IPS DF 19.7 (cell line): ENCODE measurements at places on chromosomes 6 and 20.

GRCh38 chr6:32857156-32857891, 3.3 kb downstream of the PSMB9 start:
- no peak for DNase-seq

DNA sequence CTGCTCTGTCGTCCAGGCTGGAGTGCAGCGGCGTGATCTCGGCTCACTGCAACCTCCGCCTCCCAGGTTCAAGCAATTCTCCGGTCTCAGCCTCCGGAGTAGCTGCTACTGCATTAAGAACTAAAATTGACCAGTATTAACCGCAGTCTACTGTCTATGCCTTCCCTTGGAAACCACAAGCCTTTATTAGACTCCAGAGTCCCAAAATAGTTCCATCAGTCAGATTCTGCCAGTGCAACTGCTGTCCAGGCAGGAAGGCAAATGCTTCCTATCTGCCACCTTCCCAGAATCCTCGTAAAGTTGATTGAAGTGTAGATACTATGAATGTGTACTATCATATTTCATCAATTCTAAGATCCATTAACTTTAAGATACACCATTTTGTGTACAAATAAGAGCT, 16.7 kb downstream of the KAT14 start:
- no peak for DNase-seq

DNA sequence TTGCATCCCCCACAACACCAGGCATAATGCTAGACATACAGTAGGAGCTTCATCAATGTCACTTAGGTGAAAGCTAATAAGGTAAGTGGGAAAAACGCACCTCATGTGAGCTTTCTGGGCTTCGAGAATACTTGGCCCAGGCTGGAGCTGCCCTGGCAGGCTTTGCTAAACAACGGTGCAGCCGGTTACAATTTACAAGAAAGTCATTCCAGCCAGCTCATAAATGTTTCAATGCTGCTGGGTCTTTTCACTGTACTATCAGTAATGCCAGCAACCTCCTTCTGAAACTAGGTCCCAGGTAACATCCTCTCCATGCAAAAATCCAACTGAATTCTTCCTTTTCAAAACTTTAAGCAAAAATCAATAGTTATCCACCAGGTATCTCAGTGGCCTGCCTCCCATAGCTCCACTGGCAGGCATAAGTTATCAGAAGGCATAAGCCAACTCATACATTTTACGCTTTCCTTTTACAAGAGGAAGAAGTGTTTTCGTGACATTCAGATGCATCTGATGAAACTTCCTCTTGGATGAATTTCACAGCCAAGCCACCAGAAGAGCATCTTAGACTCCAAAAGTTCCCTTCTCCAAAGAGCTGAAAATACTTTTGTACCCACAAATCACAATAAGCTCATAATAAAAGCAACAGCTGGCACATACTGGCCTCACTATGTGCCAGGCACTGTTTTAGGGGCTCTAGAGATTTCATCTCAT, 56.3 kb downstream of the RTN4IP1 start:
- DNase-seq, result no peak

GRCh38 chr6:35025232-35026188, 115.6 kb downstream of the TCP11 start:
- no peak for DNase-seq

- no peak for DNase-seq
Observed at GRCh38 chr6:98486057-98486456, 348.3 kb upstream of the POU3F2 start.

- no peak for DNase-seq
Observed at GRCh38 chr6:161890133-161890831, 616.4 kb upstream of the AGPAT4 start.

- DNase-seq, result no peak
Observed at GRCh38 chr6:45132059-45132458, 196.1 kb upstream of the RUNX2 start.

- no peak for DNase-seq
Observed at GRCh38 chr6:127202676-127203075, 64.0 kb upstream of the RNF146 start.

DNA sequence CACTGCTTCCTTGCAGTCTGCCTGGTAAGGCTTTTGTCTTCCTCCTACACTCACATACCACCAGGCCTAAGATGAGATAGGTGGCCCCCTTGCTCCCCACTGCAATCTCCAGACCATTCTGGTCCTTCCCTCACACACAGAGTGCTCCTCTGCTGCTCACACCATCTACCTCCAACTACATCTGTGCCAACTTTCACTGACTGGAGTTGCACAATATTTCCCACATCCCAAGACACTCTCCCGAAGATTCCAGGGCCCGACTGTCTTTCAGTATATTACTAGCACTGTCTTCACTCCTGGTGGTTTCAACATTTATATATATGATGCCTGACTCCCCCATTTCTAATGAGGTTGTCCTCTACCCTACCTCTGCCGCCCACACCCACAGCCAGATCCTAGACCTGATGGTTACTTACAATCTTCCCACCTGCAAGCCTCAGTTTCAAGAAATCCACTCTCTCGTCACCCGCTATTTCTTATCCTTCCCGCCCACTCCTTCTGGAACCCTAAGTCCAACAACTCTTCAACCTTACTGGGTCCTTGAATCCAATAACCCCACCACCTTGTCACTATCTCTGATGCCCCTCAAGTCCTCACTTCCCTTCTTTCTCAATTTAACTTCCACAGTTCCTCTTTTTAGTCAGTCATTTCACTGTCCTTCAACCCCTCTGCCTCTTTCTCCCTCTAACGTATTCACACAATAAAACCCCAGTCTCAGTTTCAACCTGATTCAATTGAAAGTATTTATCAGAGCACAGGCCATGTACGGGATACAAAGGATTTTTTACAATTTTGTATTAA, 21.6 kb downstream of the RALGAPA2 start:
- DNase-seq, result no peak

- DNase-seq, result peak; percentile 48
Observed at GRCh38 chr6:158793432-158793831, 25.7 kb downstream of the EZR start.

DNA sequence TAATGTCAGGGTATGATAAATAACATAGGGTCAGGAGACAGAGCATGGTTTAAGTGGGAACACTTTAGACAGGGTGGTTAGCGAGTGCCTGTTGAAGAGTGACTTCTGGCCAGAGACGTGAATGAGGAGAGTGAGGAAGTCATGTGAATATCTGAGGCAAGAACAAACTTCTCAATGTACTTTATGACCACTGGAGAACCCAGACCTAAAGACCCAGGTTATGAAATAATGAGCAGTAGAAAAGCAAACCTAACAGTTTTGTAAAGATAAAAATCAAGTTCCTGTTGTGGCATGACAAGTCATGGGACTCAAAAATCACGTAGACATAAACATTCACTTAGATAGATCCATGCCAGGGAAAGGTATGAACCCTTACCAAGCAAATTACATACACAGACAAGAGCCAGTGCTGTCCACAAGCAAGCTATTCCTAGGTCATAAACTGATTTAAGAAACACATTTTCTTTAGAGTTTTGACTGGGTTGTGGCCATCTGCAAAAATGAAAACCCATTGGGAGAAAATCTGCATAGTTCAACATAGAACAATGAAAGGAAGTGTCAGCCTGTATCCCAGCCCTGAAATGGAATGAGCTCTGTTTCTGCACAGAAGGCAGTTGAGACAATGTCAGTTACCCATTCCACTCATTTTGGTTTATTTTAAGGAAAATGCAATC, 2.2 kb upstream of the MYCT1 start:
- DNase-seq, result no peak

GRCh38 chr6:37654727-37655500, 42.8 kb downstream of the MDGA1 start:
- DNase-seq, result no peak

DNA sequence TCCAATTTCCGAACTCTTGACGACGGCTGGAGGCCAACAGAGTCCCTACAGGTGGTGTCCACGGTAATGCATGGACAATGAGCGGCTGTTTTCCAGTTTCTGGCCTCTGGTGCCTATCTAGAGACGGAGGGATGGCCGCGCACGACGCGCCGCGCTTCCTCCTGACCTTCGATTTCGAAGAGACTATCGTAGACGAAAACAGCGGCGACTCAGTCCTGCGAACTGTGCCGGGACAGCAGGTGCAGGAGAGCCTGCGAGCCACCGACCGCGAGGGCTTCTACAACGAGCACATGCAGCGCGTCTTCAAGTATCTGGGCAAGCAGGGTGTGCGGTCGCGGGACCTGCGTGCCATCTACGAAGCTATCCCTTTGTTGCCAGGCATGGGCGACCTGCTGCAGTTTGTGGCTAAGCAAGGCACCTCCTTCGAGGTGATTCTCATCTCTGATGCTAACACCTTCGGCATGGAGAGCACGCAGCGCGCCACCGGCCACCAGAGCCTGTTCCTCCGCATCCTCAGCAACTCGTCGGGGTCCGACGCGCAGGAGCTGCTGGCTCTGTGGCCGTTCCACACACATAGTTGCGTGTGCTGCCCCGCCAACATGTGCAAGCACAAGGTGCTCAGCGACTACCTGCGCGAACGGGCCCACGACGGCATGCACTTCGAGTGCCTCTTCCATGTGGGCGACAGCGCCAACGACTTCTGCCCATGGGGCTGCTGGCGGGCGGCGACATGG, 169.4 kb downstream of the CDK19 start:
- DNase-seq, result no peak

GRCh38 chr6:138310294-138310693, 67.4 kb upstream of the SMIM28 start:
- DNase-seq, result no peak

- DNase-seq, result no peak
Observed at GRCh38 chr20:3106658-3107463, 22.3 kb upstream of the AVP start.

GRCh38 chr6:15735567-15736265, 72.9 kb upstream of the DTNBP1 start:
- DNase-seq, result no peak

GRCh38 chr20:17868151-17868550, 100.4 kb downstream of the SNX5 start:
- peak; percentile 48 for DNase-seq

- DNase-seq, result no peak
Observed at GRCh38 chr6:108587258-108588059, 26.7 kb downstream of the FOXO3 start.

GRCh38 chr6:166121726-166122125, 45.9 kb downstream of the TBXT start:
- no peak for DNase-seq

DNA sequence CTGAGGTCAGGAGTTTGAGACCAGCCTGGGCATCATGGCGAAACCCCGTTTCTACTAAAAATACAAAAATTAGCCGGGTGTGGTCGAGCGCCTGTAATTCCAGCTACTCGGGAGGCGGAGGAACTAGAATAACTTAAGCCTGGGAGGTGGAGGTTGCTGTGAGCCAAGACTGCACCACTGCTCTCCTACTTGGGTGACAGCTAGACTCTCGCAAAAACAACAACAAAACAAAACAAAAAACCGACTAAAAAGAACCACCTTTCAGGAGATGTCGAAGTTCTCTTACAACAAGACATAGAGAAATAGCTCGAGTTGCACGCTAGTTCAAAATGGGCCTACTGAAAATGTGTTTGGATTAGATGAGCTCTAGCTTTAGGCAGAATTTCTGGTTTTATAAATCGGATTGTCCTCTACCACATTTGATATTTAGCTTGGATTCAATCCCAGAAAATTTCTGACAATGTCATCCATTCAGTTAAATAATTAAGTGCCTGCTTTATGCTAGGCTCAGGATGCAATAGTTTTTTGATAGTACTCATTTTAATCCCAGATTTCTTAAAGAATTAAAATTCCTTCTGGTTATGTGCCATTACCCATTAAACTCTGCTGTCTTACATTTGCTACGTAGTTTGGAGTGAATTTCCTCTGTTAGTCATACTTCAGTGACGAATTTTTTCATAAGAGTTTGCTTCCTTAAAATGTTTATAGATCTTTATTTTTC, 137.5 kb upstream of the SHLD1 start:
- DNase-seq, result no peak

DNA sequence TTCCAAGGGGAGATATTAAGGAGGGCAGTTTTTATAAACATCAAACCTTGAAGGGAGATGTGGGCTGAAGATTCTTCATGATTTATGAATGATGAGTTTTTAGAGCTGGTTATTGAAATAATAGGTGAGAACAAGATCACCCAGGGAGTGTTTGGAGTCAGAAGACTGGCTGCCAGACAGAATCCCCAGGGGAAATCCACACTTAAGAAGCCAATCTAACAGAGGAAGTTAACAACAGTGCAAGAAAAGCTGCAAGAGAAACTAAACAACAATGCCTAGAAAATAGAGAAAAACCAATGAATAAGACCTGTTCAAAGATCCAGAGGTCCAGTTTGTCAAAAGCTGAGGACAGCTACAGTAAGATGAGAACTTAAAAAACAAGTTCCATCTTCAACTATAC, 167.9 kb upstream of the MAN1A1 start:
- DNase-seq, result no peak

- DNase-seq, result no peak
Observed at GRCh38 chr6:68726992-68727391, 91.9 kb downstream of the ADGRB3 start.

- no peak for DNase-seq
Observed at GRCh38 chr20:37935435-37935834, 32.5 kb downstream of the VSTM2L start.

DNA sequence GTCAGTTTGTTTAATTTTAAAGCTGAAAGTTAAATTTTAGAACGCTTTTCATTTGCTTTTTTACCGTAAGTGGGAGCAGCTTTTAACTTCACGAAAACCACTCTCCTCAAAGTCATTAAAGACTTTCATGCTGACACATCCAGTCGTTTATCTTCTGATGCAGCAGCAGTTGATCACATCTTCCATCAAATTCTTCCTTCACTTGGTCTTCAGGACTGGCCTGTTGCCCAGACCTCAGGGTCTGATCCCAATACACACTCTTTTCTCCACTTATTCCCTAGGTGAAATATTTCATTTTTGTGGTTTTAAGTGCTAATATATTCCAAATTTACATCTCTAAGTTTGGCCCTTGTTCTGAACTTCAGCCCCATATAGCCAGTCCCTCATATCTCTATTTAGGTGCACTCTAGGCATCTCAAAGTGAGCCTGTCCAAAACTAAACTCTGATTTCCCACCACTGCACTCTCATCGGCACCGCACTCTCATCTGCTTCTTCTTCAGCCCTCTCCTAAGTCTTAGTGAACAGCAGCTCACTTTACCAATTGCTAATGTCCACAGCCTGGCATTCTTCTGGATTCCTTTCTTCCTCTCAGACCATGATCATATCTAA, 20.4 kb downstream of the AFDN start:
- no peak for DNase-seq

DNA sequence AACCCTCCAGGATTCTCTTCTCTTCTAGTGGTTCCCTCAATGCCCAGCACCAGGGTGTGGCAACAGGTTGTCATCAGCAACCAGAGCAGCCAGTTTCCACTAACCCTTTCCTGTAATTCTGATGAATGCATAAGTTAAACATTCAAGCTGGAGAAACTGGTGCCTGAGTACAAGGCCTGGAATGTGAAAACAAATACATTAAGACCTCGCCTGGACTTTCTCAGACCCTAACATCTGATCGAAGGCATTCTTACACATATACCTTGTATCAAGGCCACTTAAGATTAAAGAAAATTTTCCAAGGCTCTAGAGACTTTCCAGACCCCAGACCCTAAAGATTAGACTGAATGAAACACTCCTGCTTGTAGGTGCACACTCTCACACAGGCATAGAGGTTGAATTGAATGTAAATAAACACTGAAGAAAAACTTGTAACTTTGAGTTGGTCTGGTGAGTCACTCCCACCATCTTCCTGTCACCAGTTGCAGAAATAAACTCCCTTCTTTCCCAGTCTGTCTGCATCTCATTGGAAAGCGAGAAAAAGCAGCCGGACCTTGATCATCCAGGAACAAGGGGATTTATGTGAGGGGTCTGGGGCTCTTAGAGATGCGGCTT, 9.0 kb downstream of the LRP11 start:
- DNase-seq, result no peak
